DMS53 (cell line): ENCODE measurements at places on chromosomes 1 and 21.

GRCh38 chr1:6389971-6390370 is 3.6 kb downstream of the ACOT7 start:
- DNase-seq: no peak

DNA sequence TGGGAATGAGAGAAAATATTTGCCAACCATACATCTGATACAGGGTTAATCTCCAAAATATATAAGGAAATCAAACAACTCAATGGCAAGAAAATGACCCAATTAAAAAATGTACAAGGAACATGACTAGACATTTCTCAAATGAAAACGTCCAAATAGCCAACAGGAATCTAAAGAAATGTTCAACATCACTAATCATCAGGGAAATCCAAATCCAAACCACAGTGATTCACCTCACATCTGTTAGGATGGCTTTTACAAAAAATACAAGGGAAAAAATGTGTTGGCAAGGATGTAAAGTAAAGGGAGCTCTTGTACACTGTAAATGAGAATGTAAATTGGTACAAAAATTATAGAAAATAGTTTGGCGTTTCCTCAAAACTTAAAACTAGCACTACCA is 54.7 kb upstream of the ZRANB2 start:
- no peak for DNase-seq

GRCh38 chr1:95115708-95116137 is 1.4 kb upstream of the TLCD4 start:
- no peak for DNase-seq

- no peak for DNase-seq
These were observed 482.1 kb upstream of the ADAMTS5 start for GRCh38 chr21:27448960-27449359.

GRCh38 chr1:115088115-115088778 is 1.1 kb downstream of the TSPAN2 start:
- DNase-seq: peak; percentile 34

DNA sequence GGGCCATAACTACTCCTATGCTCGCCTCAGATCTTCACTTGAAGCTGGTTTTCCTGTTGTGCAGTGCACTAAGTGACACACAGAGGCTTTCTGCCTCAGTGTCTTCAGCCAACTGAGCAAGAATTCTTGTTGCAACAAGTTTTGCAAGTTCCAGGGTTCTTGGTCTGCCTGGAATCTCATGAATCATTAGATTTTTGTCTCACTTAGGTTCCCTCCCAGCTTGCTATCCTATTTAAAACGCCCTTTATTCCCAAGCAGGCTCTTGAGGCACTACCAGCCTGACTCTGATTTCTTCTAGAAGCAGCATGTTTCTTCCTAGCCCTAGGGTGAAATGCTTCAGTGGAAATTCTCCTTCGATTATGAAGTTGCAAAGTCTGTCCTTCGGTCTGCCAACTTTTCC is 158.8 kb downstream of the C1orf21 start:
- no peak for DNase-seq

DNA sequence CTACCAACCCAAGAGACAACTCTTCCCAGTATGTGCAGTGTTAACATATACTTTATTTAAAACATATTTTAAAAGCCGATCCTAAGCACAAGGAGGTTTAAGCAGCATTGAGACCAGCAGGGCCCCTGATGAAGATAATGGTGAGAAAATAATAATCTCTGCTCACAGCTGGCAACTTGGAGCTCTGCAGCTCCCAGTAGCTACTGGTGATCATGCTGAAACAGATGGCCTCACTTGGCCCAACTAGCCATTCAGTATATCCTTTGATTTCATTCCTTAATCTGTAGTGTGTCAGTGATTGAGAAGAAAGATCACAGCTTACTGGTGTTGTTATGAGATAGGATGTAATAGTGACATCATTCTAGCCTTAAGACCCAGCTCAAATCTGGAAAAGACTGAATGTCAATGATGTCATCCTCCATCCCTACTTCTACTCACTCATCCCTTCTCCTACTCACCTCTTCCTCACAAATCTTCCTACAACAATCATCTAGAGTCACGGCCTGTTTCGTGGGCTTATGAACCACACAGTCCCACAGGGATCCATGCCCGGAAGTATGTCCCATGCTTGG is 817.9 kb downstream of the PLA2G4A start:
- DNase-seq: no peak

DNA sequence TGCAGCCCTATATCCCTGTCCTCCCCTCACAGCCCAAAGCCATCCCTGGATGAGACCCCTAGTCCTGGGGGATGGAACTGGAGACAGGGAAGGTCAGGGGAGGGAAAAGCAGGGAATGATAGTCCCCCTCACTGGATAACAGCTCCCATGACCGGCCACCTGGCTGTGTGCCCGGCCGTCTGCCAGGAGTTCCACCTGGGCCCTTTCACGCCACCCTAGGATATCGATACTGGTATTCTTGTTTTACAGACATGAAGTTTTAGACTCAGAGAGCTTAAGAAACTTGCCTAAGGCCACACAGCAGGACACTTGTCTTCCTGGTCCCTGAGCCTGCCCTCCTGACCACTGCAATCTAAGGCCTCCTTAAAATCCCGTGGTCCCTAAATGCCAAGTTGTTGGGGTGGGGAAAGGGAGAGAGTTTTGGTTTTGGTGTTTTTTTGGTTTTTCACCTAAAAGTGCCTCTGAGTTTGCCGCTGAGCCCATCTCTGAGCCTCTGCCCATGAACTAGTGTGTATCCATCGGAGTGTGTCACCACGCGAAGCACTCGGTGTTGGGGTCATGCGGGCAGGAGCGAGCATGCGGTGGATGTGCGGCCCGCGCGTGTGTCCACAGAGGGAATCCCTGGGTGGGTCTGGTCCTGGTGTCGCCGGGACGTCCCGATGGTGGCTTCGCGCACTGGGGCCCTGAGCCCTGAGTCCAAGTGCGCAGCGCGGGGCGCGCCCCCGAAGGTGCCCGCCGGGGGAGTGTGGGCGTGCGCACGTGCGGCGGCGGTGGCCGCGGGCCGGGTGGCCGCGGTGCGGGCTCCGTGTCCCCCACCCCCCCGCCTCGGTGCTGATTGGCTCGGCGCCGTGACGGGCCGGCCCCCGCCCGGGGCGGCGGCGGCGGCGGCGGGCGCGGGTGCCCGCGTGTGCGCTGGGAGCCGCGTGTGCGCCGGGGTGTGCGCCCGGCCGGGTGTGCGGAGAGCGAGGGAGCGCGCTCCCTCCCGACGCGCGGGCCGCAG is at the start of gene EPHA8:
TSS of gene EPHA8 (plus strand) at position 906 of the 1,000 bp plus-strand sequence. CDS start 147 bp downstream, outside the sequence.
- DNase-seq: peak; percentile 51

- DNase-seq: no peak
These were observed 29.6 kb downstream of the CLIC6 start for GRCh38 chr21:34698270-34699015.

DNA sequence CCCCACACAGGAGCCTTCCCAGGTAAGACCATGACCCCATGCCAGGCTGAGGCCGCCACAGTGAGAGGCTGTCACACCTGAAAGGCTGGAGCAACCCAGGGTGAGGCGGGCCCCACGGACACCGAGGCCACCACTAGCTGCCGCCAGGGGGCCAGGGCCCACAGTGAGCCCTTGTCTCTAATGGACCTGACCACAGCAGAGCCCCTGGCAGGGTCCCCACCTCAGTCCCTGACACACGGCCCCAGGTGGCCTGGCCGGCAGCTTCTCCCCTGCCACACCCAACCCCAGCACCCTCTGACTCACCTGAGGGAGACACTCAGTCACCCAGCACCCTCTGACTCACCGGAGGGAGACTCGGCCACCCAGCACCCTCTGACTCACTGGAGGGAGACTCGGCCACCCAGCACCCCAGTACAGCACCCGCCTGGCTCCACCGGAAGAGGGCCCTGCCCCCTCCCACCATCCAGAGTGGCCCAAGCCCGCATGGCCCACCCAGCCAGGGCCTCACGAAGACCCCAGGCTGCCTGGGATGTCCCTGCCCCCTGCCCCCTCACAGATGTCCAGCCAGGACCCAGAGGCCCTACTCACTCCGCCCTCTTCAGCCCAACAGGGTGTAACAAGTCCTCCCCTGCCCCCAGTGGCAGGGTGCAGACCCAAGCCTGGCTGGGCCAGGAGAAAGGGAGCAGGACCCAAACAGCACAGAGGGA is 4.4 kb downstream of the DVL1 start:
- DNase-seq: peak; percentile 54

DNA sequence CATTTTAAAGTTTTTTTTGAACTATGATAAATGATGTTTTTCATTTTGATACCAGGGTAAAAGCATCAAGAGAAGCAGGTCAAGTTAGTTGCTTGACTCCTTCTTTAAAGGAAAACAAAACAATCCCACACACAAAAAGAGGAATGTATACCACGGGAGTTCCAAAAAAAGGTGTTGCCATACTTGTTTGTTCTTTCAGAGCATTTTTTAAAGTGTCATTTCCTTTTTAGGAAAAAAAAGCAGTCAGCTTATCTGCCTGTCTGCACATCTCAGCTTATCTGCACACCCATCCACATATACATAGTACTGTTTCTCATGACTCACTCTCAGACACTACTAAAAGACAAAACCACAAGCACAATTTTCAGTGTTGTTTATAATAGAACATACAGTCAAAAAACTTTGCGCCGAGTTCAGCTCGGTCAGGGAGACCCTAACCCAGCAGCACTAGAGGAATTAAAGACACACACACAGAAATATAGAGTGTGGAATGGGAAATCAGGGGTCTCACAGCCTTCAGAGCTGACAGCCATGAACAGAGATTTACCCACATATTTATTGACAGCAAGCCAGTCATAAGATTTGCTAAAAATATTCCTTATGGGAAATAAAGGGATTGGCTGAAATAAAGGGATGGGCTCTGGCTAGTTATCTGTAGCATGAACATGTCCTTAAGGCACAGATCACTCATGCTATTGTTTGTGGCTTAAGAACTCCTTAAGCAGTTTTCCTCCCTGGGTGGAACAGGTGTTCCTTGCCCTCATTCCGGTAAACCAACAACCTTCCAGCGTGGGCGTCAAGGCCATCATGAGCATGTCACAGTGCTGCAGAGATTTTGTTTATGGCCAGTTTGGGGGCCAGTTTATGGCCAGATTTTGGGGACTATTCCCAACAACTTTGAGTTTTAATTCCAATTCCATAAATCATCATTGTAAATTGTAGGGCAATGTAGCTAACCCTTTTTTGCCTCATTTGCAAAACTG is 11.4 kb upstream of the MNDA start:
- no peak for DNase-seq

GRCh38 chr1:153072806-153073726 is 1.7 kb upstream of the SPRR2B start:
- no peak for DNase-seq

DNA sequence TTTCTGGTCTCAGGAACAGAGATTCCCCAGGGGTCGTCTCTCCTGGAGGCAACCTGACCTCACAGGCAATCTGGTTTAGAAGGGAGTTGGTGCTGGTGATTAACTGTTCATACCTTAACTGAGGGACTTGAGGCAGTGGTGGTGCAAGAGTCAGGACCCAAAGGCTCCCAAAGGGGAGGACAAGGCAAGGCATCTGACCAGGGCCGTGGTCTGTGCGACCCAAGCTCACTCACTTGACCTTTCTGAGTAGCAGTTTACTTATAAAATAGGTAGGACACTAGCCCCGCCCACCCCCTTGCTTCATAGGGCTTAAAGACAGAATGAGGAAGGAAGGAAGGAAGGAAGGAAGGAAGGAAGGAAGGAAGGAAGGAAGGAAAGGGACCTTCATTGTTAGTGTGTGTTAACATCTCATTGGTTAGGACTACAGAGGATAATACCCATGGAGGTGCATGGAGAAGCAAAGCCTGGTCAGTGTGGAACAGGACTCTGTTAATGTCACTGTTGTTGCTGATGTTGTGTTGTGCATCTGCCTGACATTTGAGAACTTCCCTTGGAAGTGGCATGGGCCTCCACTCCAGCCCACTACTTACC is 4.6 kb upstream of the KCNA2 start:
- no peak for DNase-seq
